SJSA1 (cell line): ENCODE measurements at places on chromosomes 13 and 19.

GRCh38 chr13:29525757-29526156 is 69.7 kb downstream of the SLC7A1 start:
- no peak for DNase-seq

DNA sequence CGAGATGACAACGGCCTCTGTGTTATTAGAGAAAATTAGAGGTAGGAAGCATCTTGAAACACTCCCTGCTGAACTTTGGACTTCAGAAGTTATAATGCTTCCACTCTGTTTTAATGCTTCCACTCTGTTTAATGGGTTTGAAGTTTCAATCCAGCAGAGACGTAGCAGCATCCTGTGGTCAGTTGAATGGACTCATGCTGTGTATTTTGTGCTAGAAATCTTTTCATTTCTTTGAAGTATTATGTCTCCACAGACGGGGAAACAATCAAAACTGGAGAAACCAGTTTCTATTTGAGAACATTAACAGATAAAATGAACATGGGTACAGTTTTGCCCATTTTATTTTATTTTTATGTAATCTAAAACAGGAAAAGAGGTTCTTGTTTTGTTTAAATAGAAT is 1736.2 kb downstream of the SLITRK5 start:
- DNase-seq = no peak

DNA sequence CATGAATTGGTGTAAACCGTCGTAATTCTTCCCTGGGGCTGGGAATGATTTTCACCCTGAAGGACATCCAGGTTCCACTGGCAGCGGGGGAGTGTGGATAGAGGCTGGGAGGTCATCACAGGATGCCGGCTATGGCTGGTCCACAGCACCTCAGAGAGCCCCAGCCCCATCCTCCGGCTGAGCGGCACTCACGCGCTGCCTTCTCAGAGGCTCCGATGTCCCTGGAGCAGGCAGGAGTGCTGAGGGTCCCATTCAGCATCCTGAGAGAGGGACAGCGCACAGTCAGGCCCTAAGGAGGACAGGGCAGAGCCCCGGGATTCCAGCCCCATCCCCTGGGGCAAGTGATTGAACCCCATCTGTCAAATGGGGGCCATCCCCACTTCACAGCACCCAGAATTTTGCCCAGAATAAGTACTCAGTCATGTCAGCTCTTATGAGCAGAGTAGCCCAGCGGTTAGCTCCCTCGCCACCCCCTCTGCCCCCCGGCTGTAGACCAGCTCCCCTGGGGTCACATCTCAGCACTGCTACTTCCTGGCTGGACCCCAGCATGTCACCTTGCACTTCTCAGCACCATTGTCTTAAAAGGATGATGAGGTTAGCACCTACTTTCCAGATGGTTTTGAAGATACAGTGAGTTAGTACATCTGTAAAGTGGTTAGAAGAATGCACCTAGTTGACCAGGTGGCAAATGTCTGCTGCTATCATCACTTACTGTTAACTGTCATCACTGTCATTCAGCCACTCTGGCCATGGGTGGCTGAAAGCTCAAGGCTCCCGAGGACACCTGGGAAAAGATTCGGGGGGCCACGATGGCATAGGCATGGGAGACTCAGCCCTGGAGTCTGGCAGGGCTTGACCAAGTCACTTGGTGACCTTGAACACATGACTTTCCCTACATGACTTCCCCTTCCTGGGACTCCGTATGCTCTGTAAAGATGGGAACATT is 11.9 kb downstream of the GRAMD1A start:
- DNase-seq = peak; percentile 39

- no peak for DNase-seq
Measured at GRCh38 chr19:11306337-11306736, 10.4 kb downstream of the TSPAN16 start.

DNA sequence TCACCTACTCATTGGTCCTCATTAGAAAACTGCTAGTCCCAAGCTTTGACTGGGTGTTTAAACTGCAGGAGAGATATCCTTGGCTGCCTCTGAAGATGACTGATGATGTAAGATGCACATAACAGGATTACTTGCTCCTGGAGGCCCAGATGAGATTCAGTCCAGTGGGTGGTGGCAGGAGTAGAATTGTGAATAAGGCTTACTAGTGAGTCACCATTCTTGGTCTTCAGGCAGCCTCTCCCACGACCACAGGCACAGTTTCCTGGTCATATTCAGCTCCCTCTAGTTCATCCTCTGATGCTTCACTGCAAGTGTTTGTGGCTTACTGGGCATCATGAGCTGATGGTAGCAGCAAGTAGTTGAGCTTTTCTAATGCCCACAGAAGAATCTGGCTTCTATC is 12.1 kb downstream of the SERTM1 start:
- no peak for DNase-seq

DNA sequence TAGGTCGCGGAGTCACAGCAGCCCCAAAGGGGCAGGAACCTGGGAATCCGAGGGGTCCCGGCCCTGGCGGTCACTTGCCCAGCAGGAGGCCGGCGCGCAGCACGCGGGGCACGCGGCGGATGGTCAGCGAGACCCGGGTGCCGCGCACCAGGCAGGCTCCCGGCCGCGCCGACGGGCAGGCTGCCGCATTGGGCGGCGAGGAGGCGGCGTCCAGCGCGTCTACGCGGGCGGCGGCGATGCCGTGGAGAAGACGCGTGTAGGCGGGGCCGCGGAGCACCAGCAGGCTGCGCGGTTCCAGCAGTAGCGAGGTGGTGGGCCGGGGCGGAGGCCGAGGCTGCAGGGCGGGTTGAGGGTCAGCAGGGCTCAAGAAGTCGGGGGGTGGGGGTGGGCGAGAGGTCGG is 607 bp upstream of the SYNE4 start:
- no peak for DNase-seq

GRCh38 chr19:29606420-29606747 is 301 bp downstream of the POP4 start:
- DNase-seq = no peak

GRCh38 chr19:53463263-53463662 is 4.3 kb upstream of the ZNF813 start:
- DNase-seq = no peak

DNA sequence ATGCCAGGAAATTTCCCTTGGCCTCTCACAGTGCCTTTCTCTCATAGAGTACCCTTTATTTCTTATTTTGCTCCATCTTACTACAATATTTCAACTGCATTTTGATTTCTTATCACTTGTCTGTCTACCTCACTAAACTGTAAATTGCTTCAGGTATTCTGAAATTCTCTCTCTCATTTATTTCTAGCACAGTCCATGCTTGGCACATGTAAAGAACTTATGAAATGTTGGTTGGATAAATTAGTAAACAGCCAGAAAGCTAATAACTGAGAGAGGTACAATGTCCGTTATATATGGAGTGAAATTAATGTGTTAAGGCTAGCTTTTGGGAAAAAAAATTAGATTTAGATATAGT is 138.3 kb upstream of the RFC3 start:
- DNase-seq = no peak

- no peak for DNase-seq
Measured at GRCh38 chr13:98377635-98378378, 199.1 kb downstream of the STK24 start.

DNA sequence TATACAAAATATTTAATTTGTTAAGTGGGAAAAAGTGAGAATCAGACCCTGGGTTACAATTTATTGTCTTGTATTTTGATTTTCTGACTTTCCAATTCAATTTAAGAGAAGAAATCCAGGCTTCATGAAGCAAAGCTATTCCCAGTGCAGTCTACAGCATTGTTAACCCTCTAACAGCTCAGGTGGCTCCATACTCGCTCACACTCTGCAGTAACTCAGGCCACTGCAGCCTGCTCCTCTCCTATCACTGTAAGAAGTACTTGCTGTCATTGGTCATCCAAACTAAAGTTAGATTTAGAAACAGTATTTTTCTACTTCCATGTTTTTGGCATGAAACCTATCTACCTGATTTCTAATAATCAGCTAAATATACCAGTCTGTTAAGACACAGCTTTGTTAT is 830.3 kb downstream of the PCDH9 start:
- no peak for DNase-seq

DNA sequence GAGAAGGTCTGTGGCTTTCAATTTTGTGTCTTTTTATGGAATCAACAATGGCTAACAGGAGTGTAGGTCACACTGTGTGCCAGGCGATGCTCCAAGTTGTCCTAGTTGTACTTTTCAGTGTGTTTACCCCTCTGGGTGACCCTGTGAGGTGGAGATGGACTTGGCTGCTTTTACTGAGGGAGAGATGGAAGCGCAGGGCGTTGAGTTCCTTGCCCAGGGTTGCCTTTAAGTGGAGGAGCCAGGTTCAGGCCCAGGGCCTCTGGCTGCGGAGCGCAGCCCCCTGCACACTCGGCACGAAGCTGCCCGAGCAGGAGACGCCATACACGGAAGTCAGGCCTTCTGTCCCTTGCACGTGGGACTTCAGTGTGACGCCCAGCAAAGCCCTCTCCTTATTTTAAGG is 112.8 kb downstream of the RAB20 start:
- DNase-seq = no peak

GRCh38 chr19:5801796-5802619 is 2.9 kb upstream of the NRTN start:
- no peak for DNase-seq

DNA sequence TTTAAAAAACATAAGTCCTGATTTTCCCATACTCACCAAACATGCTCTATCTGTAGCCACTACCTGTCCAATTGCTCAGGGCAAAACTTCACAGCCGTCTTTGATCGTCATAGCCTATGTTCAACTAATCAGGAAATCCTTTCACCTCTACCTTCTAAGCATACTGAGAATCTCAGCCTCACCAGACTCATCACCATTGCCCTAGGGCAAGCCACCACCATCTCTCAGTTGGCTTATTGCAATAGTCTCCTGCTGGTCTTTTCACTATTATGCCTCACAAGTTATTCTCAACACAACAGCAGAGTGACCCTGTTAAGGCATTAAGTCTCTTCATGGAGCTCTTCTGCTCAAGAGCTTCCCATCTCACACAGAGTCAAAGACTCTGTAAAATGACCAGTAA is 260.4 kb upstream of the MAB21L1 start:
- no peak for DNase-seq

DNA sequence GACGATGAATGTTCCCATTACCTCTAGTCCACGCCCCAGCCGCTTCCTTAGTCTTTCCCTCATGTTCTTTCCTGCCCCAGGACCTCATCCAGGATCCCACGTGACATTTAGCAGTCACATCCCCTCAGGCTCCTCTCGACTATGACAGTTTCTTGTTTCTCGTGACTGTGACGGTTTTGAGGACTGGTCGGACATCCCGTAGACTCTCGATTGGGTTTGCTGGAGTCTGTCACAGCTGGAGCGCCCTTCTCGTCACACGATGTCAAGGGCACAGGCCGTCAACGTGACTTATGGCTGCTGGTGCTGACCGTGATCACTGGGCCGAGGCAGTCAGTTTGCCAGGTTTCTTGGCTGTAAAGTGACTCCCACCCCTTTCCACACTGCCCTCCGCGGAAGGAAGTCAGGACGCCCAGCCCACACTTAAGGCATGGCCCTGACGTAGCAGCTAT is 22.8 kb downstream of the ELAVL1 start:
- no peak for DNase-seq

GRCh38 chr13:35225159-35225558 is 251.3 kb downstream of the MAB21L1 start:
- DNase-seq = no peak

DNA sequence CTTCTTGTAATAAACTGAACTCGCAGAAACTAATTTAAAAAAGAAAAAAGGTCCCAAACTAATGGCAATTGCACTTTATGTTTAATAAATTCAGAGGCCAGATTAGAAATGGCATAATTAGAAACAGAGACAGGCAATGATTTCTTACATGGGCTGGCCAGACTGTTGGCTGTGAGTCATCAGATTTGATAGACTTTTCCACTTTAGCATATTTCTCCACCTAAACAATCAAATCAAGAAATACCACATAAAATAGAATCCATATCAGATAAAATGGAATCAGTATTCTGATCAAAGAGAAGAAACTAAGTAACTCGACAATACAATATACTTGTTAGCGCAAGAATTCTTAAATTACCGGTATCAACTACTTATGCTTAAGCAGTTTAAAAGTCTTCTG is 29.0 kb downstream of the EXOSC8 start:
- no peak for DNase-seq

DNA sequence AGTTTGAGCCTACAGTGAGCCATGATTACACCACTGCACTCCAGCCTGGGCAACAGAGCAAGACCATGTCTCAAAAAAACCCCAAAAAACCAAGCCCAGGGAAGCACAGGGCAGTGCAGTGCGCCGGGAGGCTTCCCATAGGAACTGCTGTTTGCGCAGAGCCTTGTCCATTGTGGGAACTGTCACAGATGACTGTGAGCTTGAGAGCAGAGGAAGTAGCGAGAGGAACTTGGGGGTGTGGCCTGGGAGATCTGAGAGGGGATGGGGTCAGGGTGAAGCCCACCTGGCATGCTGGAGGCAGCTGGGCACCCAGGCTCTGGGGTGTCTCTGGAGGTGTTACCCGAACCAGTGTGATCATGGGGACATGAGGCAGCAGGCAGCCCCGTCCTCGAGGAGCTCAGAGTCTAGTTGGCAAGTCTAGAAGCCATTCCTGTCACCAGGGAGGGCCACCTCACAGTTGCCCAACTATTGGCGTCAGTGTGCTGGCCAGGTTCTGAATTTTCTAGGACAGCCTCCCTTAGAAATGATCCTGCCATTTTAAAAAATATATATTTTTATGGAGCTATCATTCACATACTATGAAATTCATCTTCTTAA is 10.4 kb downstream of the KDM4B start:
- no peak for DNase-seq

GRCh38 chr19:16496613-16496983 is 404 bp downstream of the C19orf44 start:
- no peak for DNase-seq

- DNase-seq = no peak
Measured at GRCh38 chr19:22144394-22144793, 52.4 kb downstream of the ZNF676 start.

DNA sequence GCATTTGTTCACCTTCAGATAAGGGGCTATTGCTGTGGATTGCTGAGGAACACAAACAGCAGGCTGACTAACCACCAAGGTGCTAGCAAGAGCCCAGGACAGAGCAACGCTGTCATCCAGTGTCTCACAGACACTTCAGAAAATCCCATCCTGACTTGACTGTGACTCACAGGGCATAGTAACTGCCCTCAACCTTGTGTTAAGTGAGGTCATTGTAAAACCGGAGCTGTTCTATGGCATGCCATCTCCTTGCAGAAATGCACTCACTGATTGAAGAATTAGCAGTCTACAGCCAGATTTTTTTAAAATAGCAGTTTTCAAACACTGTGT is 51.1 kb downstream of the TNFRSF19 start:
- DNase-seq = peak; percentile 28

DNA sequence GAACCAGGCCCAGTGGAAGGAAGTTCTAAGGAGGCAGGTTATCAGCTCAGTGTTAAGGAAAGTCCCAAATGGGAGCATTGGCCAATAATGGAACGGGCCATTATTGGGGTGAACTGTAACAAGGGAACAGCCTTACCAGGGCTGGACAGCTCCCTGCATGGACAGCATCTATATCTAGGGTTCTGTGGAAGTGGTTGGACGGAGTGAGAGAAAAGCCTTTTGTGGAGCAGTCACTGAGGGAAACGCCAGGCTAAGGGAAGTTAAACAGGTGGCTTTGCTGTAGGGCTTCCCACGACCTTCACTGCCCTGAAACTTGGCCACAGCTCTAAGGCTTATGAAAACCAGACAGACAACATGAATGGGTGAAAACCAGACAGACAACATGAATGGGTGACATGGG is 17.0 kb downstream of the POU2F2 start:
- DNase-seq = no peak
